Brain (organoid and tissue), 16 donors: ENCODE measurements at places on chromosomes 12 and 14.

- DNase-seq: no peak
Observed at GRCh38 chr12:125836647-125837046, 771.4 kb downstream of the AACS start.

- no peak for DNase-seq
Observed at GRCh38 chr12:68835333-68835908, 27.4 kb downstream of the MDM2 start.

- DNase-seq: no peak
Observed at GRCh38 chr14:93375673-93376156, 28.7 kb downstream of the COX8C start.

DNA sequence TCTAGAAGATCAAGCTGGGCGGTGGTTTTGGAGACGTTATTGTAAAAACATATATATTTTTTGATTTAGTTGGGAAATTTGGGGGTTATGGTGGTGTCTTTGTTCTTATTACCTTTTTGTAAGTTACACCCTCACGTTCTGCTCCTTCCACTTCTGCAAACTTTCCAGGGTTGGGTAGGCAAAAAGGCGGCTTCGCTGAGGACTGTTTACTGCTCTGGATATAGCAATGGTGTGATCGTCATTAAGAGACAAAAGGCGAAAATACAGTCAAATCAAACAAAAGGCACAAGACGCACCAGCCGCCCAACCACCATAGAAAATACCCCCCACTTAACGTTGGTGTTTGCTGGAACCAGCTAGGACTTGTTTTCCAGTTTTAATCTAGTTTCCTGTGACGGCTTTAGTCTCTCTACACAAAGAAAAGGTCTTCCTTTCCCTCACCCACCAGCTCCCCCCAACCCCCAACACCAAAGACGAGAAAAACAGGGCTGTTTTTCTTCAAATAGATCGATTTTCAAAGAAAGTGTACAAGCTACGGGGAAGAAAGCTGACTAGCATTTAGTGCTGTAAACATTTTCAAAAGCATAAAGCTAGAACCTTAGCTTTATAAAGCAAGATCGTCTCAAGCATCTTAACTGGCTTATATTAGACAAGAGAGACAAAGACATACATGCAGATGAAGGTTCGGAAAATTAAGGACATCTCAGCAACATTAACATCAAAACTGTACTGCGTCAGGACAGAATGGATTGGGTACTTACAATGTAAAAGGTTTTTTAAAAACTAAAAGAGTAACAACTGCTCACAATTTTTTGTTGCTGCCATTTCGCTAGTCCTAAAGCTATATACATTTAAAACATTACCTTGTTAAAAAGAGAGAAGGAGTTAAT is 2.0 kb upstream of the SETD1B start:
- peak; percentile 80 for DNase-seq

DNA sequence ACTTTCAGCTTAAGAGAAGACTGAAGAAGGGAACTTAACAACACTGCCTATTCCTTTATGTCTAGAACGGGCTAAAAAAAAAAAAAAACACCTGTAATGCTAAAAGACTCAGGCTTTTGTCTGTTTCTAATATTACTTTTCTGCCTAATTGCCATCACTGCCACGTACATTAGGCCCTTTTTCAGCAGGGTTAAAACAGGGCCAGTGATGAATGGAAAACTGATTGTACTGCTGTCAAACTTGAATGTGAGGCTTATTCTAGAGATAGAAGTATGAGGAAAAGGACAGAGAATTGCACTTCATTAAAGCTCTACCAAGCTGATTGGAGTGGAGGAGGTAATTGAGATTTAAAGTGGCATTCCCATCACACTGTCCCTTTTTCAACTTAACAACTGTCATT is 535.8 kb downstream of the PRKD1 start:
- peak; percentile 14 for DNase-seq

- DNase-seq: no peak
Observed at GRCh38 chr14:32017587-32017986, 59.5 kb upstream of the ARHGAP5 start.

GRCh38 chr14:95770777-95771176 is 56.9 kb upstream of the TCL1A start:
- no peak for DNase-seq

GRCh38 chr12:94178882-94179281 is 30.5 kb downstream of the PLXNC1 start:
- no peak for DNase-seq

DNA sequence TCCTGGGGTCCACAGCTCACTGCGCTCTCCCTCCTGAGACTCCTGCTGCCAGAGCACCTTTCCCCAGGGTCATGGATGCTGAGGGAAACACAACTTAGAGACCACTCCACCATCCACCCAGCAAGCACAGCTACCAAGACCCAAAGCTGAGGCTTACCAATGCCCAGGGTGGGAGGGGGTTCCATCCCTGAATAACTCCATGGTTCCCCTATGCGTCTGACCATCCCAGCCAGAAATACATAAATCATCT is 36.3 kb downstream of the DAD1 start:
- no peak for DNase-seq

DNA sequence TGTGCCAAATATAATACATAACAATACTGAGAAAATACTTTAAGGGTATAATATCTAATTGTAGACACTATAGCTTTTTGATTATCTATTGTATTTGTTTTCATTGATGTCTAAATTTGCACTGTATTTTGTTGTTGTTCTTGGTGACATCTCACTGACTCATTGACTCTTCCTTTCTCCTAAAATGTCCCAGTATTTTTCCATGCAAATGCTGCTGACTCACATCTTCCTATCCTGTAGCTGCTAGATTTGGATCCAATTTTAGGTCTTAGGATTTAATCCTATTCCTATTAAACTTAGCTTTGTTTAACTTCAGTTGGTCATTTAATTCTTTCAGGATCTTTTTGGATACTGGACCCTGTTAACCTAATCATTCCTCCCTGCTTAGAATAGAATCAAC is 148.5 kb downstream of the TMTC2 start:
- no peak for DNase-seq

DNA sequence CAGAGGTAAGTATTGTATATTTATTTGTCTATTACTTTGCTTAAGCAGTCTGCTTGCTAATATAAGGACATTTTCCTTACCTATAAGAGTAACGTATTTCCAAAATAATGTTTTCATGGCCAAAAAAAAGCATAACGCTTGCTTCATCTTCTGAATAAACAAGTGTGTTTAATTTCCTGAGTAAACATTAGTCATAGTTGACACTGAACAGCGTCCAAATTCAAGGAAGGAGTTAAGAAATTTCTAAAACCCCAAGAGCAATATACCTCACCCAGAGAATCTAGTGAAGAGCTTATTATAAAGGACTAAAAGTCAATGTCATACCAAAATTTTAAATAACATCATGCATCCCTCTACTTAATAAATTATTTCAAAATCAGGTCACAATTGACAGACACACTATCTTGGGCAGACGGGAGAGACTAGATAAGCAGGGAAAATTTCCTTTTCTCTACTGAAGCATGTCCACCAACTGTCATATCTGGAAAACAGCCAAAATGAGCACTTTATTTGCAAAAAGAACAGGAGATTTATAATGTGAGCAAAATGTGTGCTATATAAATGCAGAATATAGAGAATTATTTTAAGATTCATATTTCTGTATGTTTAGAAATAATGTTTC is 25.1 kb downstream of the ANKS1B start:
- peak; percentile 68 for DNase-seq

DNA sequence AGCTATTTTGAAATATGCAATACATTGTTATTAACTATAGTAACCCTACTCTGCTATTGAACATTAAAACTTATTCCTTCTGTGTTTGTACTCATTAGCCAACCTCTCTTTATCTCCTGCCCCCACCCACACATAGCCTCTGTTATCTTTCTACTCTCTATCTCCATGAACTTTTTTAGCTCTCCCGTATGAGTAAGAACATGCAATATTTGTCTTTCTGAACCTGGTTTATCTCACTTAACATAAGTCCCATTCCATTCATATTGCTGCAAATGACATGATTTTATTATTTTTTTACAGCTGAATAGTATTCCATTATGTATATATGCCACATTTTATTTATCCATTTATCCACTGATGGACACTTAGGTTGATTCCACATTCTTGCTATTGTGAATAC is 79.0 kb upstream of the AMIGO2 start:
- no peak for DNase-seq

- DNase-seq: peak; percentile 52
Observed at GRCh38 chr12:93341409-93342049, 36.2 kb upstream of the NUDT4 start.

GRCh38 chr14:34012978-34013720 is 62.3 kb upstream of the EGLN3 start:
- DNase-seq: no peak

GRCh38 chr14:91372671-91373495 is 44.7 kb downstream of the CCDC88C start:
- DNase-seq: no peak

- DNase-seq: peak; percentile 84
Observed at GRCh38 chr12:93742110-93742934, 65.1 kb downstream of the CRADD start.

- DNase-seq: no peak
Observed at GRCh38 chr14:56207626-56208292, 89.5 kb downstream of the PELI2 start.

DNA sequence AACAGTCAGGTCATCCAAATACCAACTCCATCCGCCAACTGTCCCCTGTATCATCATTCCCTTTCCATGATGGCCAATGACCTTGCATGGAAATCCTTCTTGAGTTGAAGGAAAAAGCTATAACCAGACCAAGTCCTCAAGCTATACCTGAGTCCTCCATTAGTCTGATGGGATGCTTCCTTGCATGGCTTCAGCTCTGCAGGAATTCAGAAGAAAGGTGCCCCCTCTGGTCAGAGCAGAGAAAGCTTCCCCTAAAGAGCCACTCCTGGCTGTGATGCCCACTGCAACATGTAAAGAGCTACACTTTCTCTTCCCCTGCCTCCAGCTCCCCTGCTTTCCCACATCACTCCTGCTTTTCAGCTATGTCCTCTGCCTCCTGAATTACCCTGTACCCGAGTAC is 43.1 kb upstream of the FKBP4 start:
- DNase-seq: no peak

GRCh38 chr12:50224026-50224692 is 57.0 kb upstream of the CERS5 start:
- DNase-seq: no peak

DNA sequence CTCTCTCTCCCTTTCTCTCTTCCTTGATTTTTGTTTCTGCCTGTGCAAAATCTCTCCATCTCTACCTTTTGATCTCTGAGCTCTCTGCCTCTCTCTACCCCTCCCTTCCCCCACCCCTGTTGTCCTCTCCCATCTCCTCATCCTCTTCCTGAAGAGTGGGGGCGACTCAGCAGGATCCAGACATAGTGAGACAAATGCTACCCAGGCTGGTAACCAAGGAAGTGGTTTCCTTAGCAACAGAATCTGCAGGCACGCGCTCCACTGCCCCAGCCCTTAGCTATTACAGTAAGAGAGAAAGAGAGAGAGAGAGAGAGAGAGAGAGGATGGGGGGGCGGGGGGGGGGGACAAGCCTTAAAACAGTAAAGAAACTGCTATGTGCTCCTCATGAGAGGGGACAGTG is 85.6 kb downstream of the CMKLR1 start:
- DNase-seq: peak; percentile 97

DNA sequence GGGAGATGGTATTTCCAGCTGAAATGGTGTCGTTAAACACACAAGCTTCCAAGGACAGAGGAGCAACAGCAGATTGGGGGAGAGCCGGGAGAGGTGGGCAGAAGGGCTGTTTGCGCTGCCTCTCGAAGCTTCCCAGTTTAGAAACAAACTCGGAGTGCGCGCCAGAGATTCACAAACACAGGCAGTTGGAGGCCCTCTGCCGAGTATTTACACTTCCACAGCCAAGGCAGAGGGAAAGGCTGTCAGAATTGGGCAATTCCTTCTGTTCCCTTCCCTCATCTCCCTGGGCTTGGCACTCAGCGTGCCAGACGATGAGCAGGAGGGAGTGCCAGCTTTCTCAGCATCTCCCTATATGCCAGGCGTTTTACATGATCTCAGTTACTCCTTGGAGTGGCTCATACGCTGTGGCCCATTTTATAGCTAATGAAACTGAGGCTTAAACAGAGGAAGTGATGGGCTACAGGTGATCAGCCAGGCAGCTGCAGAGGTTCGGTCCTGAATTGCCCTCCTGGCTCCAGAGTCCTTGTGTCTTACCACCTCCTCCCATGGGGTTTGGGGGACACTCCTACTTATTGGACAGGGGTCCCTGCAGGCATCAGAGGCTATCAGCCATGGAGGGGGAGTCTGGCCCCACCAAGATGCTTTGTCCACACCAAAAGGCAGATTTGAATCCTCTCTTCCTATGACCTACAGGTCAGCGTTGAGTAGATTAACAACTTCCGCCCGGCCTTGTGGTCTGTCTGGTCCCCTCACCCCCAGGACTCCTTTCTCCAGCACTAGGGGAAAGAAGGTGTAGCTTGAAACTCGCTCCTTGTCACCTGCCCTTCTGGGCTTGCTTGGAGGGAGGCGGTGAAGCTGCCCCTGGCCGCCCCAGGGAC is 3.1 kb downstream of the FAM222A start:
- no peak for DNase-seq

- no peak for DNase-seq
Observed at GRCh38 chr14:34913619-34914018, 38.5 kb upstream of the BAZ1A start.

- DNase-seq: no peak
Observed at GRCh38 chr12:9349888-9350885, 142.0 kb upstream of the PZP start.

DNA sequence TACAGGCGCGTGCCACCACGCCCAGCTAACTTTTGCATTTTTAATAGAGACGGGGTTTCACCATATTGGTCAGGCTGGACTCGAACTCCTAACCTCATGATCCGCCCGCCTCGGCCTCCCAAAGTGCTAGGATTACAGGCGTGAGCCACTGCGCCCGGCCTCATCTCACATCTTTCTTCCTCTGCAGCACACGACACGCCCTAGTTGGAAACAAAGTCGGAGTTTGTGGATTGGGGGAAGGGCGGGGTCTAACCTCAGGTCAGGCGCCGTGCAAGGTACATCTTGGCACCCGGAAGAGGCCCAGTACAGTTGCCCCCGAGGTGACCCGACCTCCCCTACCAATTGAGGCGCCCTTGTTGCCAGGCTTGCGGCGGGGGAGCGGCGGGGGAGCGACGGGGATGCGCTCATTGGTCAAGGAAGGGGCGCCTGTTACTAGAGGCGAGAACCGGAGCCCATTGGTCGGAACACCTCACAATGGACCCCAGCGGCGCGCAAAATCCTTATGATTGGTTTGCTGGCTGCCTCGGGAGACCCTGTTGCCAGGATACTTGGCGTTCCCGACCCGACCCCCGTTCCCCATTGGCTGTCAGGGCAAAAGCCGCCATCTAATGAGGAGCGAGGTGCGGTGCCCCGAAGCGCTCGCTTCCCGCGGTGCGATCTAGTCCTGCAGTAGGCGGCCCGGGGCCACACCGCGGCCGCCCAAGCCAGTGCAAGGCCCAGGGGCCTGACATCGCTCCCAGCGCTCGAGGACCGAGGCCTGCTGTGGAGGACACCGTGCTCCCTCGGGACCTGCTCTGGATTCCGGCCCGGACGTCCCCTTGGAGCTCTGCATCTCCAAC is at the start of gene REC8:
TSS of gene REC8 (plus strand) at position 659 of the 839 bp plus-strand sequence. CDS start 473 bp downstream, outside the sequence.
- peak; percentile 99 for DNase-seq

GRCh38 chr14:93108105-93108504 is 7.6 kb downstream of the ITPK1 start:
- DNase-seq: no peak
